Renal pelvis (tissue), 12 donors: ENCODE measurements at places on chromosomes 1 and 21. TPM values are rescaled to one million over a fixed set of nuclear protein-coding genes. Genes with fewer than 3 reads are reported as not detected.

- DNase-seq = no peak
These were observed 25.6 kb downstream of the NR5A2 start for GRCh38 chr1:200053091-200053490.

DNA sequence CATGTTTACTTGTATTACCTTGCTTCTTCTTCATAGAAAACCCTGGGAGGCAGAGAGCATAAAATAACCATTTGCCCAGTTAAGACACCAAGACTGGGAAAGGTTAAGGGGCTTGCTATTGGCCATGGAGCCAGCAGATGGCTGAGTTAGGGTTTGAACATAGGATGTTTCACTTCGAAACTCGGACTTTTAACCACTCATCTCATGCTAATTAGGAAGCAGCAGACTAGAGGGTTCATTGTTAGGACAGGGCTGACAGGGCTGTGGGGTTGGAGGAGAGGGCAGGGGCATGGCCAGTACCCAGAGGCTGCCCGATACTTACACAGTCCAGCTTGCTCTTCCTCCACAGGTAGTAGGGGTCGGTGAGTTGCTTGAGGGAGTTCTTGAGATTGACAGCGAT is 17.0 kb downstream of the SLC26A9 start:
- no peak for DNase-seq

SLC66A1 gene
- polyA plus RNA-seq = 19.3 TPM

- no peak for DNase-seq
These were observed 986 bp upstream of the RNF186 start for GRCh38 chr1:19815801-19816736.

DNA sequence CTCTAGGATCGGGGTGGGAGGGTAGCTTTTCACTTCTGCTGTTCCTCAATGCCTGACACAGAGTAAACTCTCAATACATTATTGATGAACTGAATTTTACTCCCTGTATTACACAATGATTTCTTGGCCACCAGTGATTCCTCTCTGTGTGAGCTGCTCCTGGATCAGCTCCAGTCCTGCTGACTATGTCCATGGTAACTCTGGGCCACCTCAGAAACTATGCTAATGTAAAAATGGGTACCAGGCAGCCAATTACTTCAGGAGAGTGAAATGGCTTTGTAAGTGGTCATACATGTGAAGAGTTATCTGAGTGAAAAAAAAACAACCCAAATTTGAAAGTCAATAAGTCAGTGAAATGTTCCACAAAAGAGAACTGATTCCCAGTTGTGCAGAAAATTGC is 311.0 kb downstream of the KCNH1 start:
- DNase-seq = no peak

DNA sequence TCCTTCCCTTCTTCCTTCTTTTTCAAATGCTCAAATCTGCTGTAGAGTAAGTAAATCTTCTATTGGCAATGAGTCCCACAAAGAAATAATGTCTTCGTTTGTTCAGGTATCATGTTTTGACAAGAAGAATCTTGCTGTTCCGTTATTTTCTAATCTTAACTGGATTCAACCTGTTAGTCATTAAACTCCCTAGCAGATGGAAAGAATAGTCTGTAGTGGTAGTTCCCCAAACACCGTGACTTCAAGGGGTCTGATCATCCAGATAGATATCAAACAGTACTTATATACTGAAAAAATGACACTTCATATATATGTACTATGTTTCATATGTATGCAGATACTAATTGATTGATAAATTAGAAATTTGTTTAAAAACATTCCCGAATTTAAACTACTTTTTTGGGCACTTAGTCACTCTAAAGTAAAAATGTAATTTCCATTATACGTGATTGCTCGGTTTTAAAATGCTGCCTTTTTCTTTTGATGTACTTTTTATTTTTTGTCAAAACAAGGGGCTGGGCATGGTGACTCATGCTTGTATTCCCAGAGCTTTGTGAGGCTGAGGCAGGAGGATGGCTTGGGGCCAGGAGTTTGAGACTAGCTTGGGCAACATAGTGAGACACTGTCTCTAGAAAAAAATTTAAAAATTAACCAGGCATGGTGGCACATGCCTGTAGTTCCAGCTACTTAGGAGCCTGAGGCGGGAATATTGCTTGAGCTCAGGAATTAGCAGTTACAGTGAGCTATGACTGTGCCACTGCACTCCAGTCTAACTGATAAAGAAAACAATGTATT is 335.7 kb upstream of the SNX7 start:
- no peak for DNase-seq
